Activated T-helper 17 cell treated with anti-CD3 and anti-CD28 coated beads, Interleukin-2, amount 50 U/mL, for 72 hours (primary cell): ENCODE measurements at places on chromosomes 13 and 19. TPM values are rescaled to one million over a fixed set of nuclear protein-coding genes. Genes with fewer than 3 reads are reported as not detected.

DNA sequence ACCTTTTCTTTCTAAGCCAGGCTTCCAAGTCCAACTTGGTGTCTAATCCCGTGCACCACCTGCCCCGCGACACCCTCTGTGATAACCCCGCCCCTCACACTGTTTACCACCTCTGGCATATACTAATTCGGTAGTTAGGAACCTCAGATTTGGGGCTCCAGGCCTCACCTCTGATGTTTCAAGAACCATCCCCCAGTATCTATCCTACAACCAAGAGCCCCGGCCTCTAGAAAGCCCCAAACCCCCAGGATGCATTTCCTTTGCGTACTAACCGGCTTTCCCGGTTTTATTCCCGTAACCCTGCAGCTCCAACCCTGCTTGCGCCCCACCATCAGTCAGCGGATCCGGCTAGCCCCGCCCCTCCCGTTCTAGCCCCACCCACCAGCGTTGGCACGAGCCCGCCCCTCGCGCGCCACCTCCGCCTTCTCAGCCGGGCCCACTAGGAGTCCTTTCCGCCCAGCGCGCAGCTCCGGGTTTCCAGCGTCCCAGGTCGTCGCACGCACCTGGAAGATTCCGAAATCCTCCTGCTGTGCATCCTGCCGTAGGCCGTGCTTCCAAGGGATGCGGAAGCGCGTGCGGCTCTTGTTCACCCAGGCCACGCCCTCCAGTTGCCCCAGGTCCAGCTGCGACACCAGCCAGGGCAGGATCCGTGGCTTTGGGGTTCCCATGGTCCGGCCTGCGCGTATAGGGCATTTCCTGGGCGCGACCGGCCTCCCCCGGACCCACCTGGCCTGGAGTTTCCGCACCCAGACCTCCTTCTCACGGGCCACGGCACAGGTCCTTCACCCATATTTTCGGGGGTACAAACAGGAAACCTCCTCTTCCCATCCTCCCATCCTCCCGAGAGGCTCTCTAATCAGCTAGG, 1.3 kb downstream of the IRF3 start:
- ATAC-seq = peak; percentile 78

DNA sequence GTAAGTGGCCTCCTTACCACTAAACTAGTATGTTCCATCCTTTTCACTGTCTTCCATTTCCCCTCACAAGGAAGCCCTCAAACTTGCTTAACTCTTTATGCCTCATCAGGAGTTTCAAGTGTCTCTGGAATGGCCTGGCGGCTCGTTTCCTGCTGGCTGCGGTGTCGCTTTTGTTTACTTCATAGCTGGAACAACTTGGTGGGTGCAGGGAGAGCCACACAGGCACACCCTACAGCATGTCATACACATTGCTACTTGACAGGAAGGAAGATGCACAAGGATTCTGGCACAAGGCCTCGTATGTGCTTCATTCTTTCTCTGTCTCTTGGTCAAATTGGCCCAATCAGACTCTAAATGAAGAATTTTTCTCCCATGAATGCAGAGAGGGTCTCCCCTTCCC, 488.3 kb downstream of the FOXO1 start:
- ATAC-seq = no peak

DNA sequence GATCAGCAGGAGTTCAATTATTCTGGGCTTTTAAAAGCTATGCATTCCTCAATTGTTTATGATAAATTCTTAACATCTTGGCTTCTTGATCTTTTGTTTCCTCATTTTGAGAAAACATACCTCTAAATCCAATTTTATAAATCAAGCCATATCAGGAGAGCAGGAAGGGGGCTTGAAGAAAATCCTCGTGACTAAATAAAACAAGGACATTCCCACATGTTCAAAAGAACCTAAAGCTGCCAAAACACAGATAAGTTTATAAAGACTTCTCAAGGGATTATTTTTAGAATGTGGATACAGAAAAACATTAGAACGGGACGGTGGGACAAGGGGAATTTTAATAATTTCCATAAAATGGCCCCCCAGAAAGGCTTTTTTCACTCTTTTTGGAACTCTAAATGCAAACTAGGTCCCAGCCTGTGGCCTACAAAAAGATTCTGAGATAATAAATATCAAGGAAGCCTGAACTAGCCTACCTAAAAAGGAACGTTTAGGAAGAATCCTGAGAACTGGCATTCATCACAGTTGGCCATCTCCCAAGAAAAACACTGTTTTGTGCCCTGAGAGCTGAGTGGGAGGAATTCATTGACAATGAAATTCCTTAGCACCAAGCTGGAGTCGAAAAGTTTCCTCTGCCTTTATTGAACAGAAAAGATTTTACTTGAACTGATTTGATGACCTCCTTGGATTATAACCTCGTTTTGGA, 30.1 kb downstream of the ZAR1L start:
- no peak for ATAC-seq

The REEP6 gene
- total RNA-seq = 1.7 TPM

The ZNF497 gene
- total RNA-seq = 1.7 TPM

The ZSCAN5C gene
- total RNA-seq = not detected
